AG09319 (cell line): ENCODE measurements at places on chromosomes 16 and 17.
A peak's percentile ranks its signal among the peaks of the same experiment; 100 is the strongest.

DNA sequence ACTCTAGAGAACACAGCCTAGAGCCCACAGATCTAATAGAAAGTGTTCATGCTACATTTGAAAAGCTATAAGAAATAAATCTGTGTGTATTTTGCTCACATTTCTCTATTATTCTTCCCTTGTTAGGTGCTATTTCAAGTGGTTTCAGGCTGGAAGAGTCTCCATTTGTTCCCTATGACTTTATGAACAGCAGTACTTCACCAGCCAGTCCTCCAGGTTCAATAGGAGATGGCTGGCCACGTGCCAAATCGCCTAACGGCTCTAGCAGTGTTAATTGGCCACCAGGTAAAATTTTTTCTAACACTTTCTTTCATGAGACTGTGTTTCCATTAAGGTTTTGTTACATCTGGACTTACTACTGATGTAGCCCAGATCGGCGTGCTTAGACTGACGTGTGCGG lies 30.7 kb upstream of the SLC5A11 start:
- DNase-seq = no peak

- no peak for DNase-seq
These were observed 5.0 kb upstream of the CETP start for GRCh38 chr16:56956756-56957155.

- DNase-seq = no peak
These were observed 20.5 kb downstream of the FOXL1 start for GRCh38 chr16:86598607-86599565.

- DNase-seq = no peak
These were observed 10.4 kb downstream of the SLC6A4 start for GRCh38 chr17:30225112-30225511.

DNA sequence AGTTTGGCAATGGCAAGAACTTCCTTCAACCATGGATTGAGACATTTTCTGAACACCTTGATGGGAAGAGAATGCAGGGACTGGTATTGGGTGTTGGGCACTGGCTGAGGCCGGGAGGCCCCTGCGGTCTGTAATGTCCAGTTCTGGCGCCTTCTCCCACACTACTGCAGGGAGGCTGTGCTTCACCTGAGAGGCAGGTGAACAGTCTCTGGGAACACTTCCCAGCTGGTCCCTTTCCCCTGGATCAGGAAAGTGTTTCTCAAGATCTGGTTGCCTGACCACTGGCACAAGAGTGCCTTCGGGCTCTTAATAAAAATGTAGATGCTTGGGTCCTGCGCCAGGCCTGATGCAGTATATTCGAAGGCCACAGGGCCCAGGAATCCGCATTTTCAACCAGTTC lies 28.5 kb upstream of the NAT9 start:
- DNase-seq = no peak

GRCh38 chr16:55711959-55712876 lies 56.4 kb downstream of the SLC6A2 start:
- peak; percentile 8 for DNase-seq

GRCh38 chr17:47857551-47858455 lies 6.8 kb upstream of the SP6 start:
- DNase-seq = no peak

DNA sequence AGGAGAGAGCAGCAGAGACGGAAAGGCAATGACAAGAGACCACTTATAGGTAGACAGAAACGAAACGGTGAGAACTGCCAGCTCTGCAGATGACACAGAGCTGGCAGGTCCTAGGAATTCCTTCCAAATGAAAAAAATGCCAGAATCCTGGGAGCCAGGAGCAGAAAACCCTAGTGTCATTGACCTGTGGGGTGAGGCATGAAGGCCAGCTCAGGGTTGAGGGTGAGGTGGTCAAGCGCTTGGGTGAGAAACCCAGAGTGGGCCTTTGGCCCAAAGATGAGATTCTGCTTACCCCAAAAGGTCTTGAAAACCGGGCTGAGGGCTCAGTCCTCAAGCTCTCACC lies 9.2 kb downstream of the HIC1 start:
- DNase-seq = no peak

DNA sequence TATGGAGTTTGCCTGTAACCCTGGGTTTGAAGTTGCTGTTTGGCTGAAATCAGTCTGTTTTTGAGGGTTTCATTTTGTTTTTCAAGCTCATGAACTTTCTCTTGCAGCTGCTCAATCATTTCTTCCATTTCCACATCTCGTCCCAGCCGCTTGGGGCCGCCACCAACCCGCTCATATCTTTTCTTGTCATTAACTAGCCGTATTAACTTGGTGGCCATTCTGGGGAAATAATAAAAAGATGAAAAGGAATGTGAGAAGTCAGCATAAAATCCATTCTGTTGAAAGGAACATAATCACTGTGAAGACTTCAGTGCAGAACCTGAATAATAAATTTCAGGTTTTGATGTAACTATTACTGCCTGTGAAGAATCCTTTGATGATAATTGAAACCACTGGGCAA lies 11.5 kb downstream of the RPGRIP1L start:
- DNase-seq = no peak

GRCh38 chr17:30433514-30433913 lies 43.7 kb upstream of the GOSR1 start:
- DNase-seq = peak; percentile 38

DNA sequence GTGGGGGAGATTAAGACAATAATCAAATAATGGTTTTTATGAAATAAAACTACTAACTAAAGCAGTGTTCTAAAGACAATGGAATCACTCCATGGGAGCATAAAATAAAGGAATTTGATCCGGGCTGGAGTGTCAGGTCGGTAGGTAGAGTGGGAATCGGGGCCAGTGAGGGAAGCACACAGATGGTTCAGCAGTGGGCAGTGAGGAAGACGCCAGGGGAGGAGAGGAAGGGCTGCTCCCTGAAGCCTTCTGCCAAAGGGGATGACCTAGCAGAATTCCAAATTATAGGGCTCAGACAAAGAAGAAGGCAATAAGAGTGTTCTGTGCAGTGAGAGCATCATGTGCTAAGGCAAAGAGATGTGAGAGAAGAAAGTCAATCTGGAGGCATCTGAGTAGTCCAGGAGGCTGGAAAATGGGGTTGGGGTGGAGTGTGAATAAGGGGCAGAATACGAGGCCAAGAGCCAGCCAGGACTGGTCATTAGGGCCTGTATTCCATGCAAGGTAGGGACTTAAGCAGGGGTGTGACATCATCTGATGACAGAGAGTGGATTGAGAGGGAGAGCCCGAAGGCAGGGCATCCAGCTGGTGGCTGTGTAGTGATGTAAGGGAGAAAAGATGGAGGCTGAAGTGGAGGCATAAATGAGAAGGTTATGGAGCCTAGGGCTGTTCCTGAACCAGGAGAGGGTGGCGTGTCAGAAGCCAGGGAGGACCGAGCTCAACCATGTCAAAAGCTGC lies 137.6 kb downstream of the COPRS start:
- DNase-seq = no peak

- DNase-seq = no peak
These were observed 130.5 kb downstream of the MAF start for GRCh38 chr16:79469999-79470398.

DNA sequence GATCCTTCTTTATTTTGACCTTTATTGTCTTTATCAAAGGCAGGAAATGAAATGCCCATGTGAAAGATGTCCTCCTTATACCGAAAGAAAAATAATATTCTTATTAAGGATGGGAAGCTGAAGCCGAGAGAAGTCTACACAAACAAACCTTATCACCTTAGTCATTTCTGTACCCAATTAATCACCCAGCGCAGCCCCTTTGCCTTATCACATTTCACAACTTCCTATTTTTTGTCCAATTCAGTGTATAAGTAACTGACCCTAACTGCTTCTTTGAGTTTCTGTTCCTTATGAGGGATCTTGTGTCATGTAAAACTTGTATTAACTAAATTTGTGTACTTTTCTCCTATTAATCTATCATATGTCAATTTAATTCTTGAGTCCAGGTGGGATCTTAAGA lies 16.4 kb upstream of the CCL23 start:
- DNase-seq = no peak

DNA sequence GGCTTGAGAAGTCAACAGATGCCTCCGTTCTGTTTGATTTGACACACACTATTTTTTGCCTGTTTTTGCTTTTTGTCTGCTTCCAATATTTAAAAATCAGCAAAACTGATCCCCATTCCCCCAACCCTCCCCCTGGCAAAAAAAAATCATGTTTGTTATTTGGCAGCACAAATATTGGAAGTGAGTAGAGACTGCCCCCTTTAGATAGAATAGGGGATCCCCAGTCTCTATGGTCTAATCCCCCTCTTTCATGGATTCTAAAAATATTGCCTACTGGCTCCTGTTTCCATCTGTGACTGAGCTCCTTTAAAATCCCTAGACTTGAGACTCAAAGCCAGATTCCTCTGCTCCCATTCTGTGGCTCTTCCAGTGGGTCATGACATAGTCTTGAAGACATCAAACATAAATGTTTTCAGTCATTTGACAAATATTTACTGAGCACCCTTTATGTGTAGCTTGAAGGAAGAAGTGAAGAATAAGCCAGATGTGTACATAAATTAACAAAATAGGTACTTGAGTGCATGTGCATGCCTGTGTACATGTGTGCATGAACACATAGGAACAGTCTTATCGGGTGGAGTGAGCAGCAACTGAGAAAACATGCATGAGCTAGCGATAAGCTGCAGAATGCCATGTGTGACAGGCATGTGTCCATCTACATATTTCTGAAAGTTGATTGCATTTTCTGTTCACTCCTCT lies 101.2 kb downstream of the SALL1 start:
- DNase-seq = no peak

- peak; percentile 83 for DNase-seq
These were observed 238.7 kb upstream of the CIBAR2 start for GRCh38 chr16:85350973-85351372.

GRCh38 chr17:70829876-70830275 lies 660.5 kb downstream of the KCNJ2 start:
- no peak for DNase-seq

DNA sequence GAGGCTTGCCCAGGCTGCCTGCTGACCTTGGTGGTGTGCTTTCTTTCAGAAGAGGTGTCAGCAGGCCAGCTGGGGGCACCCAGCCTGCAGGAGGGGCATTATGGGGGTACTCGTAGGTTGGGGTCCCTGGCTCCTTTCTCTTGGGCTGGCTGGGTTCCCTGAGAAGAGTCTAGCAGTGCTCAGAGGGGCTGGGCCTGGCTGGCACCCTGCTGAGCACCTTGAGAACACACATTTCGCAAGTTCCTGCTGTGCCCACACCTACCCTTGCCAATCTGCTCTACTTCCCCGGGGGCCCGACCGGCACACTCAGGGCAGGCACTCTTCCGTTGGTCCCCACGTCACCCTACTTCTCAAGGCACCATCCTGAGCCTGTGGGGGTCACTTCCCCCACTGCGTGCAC lies 5.1 kb downstream of the CEMP1 start:
- no peak for DNase-seq

DNA sequence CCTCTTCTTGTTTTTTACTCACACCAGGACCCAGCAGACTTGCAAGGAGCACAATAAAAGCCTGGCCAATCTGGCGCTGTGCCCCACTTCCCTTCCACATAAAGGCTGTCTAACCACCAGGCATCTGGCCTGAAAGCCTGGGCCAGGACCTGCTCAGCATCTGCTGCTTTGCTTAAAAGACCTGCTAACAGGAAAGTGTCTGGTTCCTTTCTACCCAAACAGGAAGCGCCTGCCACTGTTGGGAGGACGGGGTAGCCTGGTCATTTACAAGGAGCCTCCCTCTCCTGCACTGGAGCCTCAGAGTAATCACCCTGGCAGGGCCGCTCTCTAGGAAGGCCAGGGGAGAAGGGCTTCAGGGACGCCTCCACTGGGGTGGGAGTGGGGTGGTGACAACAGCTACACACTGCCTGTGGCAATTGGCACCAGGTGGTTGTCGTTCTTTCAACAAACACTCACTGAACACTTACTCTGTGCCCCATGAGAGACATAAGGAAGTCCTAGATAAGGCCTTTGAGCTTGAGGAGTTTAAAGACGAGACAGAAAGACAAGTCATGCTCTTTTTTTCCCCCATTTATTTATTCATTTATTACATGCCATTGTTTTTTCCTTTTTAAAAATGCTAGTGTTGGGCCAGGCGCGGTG lies 6.3 kb upstream of the MMP28 start:
- DNase-seq = no peak

DNA sequence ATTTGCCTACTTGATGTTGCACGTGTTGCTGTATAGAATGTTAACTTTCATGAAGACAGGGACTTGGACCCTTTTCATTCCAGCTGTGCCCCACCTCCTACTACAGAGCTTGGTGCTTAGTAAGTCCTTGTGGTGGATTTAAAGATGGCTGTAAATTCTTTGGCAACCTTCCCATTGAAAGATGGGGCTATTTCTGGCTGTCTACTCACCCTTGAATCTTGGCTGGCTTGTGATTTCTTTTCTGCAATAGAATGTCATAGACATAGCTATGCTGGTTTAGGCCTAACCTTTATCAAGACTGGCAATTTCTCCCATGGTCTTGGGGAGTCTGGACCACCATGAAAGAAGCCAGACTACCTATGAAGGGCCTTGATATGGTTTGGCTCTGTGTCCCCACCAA lies 59.0 kb downstream of the ACSM2A start:
- no peak for DNase-seq

DNA sequence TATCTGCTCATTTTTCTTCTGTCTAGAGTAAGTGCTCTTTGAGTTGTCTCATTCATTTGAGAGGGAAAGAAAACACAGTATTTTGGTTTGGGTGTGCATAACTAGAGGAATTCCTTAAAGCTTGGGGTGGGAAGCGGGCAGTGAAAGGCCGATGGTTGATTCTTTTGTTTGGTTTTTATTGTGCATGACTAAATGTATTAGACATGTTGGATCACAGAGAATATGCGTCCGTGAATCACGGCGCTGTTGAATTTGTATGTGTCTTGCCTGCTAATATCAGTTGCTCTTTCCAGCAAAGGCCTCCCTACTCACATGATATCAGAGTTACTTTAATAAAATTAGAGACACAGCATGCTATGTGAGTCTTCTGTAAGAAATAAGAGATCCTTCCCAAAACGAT lies 180.0 kb downstream of the CHD9NB start:
- DNase-seq = no peak

GRCh38 chr16:65227150-65227835 lies 105.4 kb upstream of the CDH11 start:
- no peak for DNase-seq

DNA sequence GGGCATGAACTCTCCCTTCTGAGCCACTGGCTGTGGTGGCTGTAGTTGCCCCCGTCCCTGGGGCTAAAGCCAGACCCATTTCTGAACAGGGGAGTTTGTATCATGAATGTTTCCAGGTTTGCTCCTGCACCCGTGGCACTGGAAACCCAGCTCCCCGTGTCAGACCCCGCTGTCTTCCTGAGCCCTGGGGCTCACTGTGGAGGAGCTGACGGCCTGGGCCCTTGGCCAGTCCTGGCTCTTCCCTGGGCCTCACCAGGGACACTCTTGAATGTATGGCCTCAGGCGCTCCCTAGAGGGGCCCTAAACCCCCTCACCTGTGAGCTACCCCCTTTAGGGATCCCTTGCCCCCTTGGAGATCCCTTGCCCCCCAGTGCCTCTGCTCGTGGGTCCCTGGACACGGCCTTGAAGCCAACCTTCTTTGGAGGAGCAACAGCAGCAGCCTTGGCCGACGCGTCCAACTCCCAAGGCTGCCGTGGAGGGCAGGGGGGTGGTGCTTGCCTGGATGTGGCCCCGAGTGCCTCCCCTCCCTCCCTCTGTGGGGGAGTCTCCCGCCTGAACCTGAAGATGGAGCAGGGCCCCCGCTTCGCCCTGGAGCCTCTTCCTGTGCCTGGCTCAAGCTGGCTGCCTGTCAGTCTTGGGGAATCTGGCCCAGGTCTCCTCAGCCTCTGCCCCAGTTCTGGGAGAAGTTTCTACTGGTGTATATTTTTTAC lies 15.9 kb downstream of the CASKIN2 start:
- no peak for DNase-seq

- DNase-seq = no peak
These were observed 5.9 kb downstream of the MLLT6 start for GRCh38 chr17:38710985-38711384.

GRCh38 chr17:79574108-79574507 lies 36.7 kb downstream of the RBFOX3 start:
- DNase-seq = no peak
